ENCODE measurements at places on chromosomes 16 and 17.
A peak's percentile ranks its signal among the peaks of the same experiment; 100 is the strongest.

DNA sequence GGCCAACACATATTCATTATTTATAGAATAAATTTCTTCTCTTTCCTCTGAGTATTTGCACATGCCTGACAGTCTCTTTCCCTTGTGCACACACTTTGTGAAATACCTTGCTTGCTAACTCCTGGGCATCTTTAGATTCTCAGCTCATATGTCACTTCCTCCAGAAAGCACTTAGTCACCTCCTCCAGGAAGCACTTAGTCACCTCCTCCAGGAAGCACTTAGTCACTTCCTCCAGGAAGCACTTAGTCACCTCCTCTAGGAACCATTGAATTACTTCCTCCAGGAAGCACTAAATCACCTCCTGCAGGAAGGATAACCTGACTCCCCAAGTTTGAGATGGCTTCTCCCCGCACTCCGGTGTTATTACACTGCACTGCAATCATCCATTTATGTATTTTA is 462.5 kb upstream of the EEF2KMT start:
- DNase-seq = no peak

DNA sequence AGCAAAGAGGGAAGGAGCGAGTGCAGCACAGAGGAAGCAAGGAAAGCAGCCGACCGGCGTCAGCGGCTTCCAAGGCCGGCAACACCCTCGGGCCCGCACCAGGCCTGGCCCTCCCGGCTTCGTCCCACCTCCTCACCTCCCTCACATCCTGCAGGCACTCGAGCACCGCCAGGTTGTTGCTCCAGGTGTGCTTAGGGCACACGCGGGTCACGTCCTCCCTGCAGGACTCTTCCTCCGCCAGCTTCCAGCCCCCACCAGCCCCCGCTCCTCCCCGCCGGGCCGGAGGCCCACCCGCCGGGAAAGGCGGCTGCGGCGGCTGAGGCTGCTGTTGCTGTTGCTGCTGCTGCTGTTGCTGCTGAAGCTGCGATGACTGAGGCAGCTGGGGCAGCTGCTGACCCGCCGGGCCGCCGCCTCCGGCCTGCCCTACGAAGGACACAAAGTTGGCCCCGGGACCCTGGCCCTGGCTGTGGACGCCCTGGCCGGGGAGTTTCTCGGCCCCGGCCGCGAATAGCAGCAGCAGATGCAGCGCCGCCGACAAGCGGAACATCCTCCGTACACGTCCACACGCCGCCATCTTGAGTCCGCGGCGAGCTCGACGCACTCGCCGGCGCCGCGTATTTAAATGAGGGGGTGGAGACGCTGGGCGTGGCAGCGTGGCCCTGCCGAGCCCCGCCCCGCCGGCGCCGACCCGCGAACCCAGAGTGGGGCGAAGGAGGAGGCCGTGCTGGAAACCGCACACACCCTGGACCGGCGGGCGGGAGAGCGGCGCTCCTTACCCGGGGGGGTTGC is at the start of gene GLG1:
Gene GLG1 (minus strand): TSS at position 594 of the 789 bp plus-strand sequence. CDS start 20 bp downstream, at position 574.
- DNase-seq = peak; percentile 71

DNA sequence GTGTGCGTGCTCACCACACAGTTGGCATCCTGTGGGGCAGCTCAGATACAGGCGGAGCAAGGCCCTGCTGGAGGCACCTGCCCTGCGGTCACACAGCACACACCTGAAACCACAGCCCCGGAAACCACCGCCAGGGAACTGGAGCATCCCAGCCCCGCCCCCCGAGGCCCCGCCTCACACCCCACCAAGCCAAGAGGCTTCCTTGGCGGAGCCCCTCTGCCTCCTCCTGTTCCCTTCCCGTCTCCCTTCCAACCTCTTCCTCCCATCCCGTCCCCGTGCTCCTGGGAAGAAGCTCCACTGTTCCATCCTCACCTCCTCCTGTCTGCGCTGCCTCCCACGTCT is 205.5 kb downstream of the NTN1 start:
- DNase-seq = no peak

GRCh38 chr17:57506774-57507127 is 238.3 kb downstream of the CCDC182 start:
- peak; percentile 30 for DNase-seq

- DNase-seq = no peak
Observed at GRCh38 chr17:76089680-76090516, 10.9 kb downstream of the ZACN start.

DNA sequence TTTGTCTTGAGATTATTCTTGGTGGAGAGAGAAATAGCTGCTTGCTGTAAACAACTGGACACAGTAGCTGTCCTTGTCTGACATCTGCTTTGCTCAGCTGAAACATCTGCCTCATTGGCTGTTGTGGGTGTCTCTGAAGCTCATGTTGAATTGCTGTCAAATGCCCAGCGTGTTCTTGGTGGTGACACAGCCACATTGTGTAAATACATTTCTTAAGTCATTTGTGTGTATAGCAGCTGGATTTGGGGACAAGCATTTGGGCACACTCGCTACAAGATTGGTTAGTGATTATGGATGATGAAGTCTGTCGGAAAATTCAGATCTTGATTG is 5.3 kb downstream of the FAM234A start:
- DNase-seq = no peak

DNA sequence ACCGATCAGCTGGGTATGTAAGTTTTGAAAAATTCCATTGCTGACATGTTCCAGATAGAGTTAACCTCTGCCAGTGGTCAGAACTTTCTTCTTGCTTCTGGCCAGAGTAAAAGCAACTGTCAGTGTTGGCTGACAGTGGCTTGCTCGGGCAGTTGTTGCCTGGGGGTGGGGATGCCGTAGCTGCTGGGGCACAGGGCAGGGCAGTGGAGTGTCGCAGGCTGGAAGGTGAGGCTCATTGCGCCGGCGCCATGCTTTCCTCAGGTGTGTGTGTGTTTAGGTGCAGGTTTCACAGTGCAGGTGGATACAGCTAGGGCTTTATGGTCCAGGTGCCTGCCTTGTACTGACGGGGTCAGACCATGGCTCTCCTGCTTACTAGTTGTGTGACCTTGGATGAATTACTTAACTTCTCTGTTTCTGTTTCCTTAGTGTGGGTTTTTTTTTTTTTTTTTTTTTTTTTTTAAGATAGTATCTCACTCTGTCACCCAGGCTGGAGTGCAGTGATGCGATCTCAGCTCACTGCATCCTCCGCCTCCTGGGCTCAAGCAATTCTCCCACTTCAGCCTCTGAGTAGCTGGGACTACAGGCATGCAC is 156.4 kb downstream of the SNX29 start:
- no peak for DNase-seq

DNA sequence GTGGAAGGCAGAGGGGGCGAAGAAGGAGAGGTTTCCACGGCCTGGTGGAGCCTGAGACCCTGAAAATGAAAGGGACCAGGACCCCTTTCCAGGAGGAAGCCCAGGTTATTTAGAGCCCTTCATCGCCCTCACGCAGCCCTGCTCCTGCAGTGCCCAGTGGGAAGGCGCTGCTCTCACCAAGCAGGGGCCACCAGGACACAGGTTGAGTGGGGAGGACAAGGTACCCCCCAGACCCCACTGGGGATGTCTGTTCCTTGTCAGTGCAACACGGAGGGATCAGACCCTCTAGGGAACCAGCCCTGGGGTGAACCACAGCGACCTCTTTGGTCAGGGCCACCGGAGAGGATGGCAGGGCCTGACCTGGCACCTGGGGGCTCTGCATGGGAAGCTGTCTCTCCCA is 163.9 kb downstream of the C16orf95 start:
- no peak for DNase-seq

DNA sequence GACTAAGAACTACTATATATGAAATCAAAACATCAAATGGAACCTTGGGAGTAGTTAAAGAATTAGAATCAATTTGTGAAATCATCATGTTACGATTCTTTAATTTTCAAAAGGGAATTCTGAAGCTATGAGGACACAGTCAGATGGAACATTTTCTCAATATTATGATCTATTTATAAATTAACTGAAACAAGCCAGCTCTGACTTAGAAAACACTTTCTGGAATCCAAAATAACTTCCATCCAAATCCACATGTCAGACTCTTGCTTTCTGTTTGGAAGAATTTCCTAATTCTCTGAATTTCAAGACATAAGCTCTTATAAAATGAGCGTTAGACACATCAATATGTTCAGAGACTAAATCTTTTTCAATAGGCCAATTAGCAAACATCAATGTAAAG is 737.7 kb upstream of the SOX9 start:
- no peak for DNase-seq

GRCh38 chr16:27495191-27495590 is 54.5 kb downstream of the GTF3C1 start:
- no peak for DNase-seq

- no peak for DNase-seq
Observed at GRCh38 chr17:70159980-70160379, 9.4 kb upstream of the KCNJ2 start.

DNA sequence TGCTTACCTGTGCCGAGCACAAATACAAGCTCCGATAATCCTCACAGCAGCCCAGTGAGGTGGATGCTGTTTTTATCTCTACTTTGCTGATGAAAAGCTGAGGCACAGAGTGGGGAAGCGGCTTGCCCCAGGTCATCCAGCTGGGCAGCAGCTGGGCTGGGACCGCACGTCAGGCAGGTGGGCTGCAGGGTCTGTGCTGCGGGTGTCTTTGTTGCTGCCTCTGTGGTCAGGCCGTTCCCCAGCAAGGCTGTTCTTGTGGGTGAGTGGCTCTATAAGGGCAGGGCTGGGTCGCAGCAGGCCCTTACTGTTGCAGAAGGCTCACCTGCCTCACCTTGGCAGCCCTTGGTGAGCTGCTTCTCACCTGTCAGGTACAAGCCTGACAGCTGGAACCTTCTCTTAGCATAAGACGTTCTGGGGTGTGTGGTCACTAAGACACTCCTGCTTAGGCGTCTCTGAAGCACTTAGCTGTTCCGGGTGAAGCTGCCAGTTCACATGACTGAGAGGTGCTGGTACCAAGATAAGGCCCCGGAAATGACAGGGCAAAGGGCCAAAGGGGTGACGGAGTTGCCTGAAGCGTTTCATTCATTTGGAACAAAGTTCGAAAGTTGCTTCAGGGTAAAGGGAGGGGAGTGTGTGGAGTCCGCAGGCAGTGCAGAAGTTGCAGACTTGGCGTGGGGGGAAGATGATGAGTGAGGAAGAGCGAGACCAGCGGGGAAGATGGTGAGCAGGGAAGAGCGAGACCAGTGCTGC is 17.4 kb downstream of the IRF8 start:
- DNase-seq = no peak

GRCh38 chr17:41620583-41621434 is 3.6 kb downstream of the KRT17 start:
- DNase-seq = no peak

- DNase-seq = no peak
Observed at GRCh38 chr17:7650509-7651096, at the start of gene ATP1B2. Gene ATP1B2 (plus strand): TSS chr17:7650926. CDS start chr17:7651519, 593 bp downstream.

- DNase-seq = no peak
Observed at GRCh38 chr17:38453951-38454421, 25.7 kb downstream of the ARHGAP23 start.

DNA sequence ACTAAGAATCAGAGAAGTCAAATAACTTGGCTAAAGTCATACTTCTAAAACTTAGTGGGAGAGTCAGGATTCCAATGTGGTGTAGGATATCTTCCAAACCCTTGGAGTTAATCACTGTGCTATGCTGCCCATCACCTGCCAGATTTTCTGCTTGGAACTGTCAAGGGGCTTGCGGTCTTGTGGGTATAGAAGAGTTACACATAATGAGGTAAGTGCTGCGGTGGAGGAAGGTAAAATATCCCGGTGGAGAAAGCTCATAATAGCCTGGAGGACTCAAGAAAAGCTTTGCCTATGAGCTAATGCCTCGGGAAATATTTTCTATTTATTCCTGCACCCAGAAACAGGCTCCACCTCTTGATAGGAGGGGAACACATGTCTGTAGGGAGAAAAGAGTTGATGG is 195.6 kb downstream of the UTP18 start:
- DNase-seq = no peak

DNA sequence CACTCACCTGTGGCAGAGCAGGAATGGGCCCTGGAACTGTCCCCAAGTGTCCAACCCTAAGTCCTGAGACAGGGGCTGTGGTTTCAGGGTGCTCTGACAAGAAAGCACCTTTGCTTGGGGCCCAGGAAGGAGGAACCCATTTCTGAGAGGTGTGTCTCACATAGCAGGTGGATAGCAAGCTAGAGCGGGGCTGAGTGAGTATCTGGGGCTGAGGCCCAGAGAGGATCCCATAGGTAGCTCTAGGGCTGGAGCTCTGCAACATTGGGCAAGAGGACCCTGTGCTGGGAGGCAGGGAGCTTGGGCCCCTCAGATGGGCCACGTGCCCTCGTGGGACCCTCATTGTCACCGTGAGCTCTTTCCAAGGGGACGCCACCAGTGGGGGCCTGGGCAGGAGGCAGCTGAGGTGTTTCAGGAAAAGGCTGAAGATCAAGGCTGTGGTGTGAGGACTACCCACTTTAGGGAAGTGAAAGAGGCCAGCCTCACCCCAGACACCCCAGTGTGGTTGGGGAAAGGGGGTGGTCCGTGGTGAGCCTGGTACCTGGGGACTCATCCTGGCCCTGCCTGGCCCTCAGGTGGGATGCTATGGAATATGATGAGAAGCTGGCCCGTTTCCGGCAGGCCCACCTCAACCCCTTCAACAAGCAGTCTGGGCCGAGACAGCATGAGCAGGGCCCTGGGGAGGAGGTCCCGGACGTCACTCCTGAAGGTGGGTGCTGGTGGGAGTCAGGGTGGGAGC is 5.3 kb downstream of the DEF8 start:
- DNase-seq = no peak

DNA sequence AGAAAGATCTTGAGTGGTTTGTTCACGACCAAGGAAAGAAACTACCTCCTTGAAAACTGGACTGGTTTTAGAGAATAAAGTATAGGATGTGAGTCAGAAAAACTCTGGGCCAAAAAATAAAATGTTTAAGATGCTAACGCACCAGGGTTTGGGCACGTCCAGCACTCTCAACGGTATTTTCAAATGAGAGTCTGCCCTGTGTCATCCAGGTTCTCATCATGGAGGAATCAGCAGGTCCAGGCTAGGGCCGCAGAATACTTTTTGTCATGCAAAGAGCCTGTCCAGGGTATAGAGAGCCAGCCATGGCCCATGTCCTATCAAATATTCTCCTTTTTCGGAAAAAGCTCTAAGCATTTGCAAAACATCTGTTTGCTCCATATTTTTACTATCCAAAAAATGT is 2.4 kb downstream of the NXN start:
- no peak for DNase-seq

- no peak for DNase-seq
Observed at GRCh38 chr16:69116256-69116875, 10.9 kb downstream of the HAS3 start.

- DNase-seq = no peak
Observed at GRCh38 chr17:70251706-70252105, 82.4 kb downstream of the KCNJ2 start.
